ENCODE measurements at places on chromosomes 16 and 17. TPM values are rescaled to one million over a fixed set of nuclear protein-coding genes. Genes with fewer than 3 reads are reported as not detected.

DNA sequence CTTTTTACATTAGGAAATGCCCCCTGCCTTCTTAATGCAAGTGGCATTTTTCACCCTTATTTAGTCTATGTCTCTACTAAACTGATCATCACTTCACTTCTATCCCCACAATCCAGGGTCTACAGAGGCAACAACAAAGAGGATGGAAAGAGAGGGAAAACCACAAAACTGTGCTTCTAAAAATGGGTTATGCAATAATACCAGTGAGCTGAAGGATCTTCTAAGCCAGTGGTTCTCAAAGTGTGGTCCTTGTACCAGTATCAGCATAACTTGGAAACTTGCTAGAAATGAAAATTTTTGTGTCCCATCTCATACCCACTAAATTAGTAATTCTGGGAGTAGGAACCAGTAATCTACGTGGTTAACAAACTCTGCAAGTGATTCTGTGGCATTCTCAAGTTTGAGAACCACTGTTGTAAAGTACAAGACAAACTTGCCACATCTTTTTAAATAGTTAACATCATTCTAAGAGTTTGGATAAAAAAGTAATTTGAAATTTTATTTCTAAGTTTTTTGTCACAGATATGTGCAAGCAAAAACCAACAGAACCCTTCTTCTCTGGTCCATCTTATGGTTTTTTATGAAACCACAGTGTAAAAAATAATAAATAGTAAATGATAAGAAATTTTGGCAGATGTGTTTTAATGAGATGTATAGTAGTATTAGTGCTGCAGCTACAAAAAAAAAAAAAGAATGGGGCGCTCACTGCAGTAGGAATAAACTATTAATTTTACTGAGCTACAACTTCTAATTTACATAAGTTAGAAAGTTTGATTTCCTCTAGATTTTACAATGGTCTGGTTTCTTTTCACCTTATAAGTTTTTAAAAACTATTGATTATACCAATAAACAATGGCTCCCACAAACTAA, 16.2 kb downstream of the CDC27 start:
- no peak for DNase-seq

HNF1B gene
- total RNA-seq, result not detected

DNA sequence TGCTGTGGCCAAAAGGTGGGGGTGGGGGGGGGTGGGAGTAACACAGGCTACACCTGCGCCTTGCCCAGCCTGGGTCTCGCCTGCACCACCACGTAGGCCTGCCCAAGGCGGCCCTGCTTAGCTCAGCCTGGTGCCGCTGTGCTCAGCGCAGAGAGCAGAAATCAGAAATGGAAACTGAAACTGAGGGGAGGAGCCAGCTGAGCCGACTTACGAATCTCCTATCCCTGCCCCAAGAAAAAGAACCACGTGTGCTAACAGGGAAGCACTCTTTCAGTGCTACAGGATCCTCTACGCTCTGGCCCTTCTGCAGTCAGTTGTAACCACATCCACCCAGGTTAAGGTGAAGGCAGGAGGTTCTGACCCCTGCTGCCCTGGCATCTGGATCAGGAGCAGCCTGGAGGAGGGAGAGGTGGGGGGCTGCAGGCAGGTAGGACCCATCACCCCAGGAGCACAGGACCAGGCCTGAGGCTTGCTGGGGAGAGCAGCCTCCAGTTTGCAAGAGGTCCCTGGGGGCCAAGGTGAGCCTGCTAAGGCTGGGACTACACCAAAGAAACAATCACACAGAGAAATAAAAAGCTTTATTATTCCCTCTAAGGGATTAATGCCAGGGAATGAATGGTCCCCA, at the start of gene DHX58:
Gene DHX58 (minus strand): TSS at position 163 of the 625 bp plus-strand sequence. CDS start 822 bp downstream, outside the sequence.
- DNase-seq, result peak; percentile 80

- peak; percentile 47 for DNase-seq
Measured at GRCh38 chr17:78241277-78242023, 10.0 kb downstream of the TMEM235 start.

TIMM22 gene
- 12.7 TPM for total RNA-seq

CACNB1 gene
- 2.5 TPM for total RNA-seq

- DNase-seq, result no peak
Measured at GRCh38 chr16:89119661-89120141, 26.0 kb downstream of the ACSF3 start.

GRCh38 chr17:30838202-30838807, 6.5 kb downstream of the ATAD5 start:
- DNase-seq, result no peak

SP6 gene
- under 0.01 TPM for total RNA-seq

DNA sequence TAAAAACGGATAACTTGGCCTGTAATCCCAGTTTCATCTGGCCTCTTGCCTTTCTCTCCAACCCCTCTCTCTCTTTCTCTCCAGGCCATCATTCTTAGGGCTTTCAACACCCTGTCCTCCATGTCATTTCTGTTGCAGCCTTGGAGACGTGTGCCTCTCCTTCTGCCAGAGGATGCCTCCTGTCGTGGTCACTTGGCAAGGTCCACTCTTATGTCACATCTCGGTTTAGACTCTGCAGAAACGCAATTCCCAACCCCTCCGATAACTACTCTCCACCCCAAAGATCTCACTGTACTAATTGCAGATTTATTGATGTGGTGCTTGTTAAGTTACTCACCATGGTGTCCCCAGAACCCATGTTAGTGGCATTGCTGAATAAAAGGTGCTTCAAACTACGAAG, 787.3 kb upstream of the RBFOX1 start:
- DNase-seq, result no peak

GRB7 gene
- total RNA-seq, result 0.18 TPM
